ENCODE measurements at places on chromosomes 7 and 10. TPM values are rescaled to one million over a fixed set of nuclear protein-coding genes. Genes with fewer than 3 reads are reported as not detected.

GRCh38 chr10:95655571-95656290, 780 bp downstream of the ALDH18A1 start:
- DNase-seq = peak; percentile 2

GRCh38 chr7:5598769-5599371, 175.2 kb upstream of the TNRC18 start:
- no peak for DNase-seq

The RPP30 gene
- total RNA-seq = 80.4 TPM

The HOGA1 gene
- not detected for total RNA-seq
